ENCODE measurements at places on chromosomes 7 and 10. TPM values are rescaled to one million over a fixed set of nuclear protein-coding genes. Genes with fewer than 3 reads are reported as not detected.

GRCh38 chr7:28389504-28390395 is 22.6 kb upstream of the CREB5 start:
- DNase-seq = peak; percentile 71

DNA sequence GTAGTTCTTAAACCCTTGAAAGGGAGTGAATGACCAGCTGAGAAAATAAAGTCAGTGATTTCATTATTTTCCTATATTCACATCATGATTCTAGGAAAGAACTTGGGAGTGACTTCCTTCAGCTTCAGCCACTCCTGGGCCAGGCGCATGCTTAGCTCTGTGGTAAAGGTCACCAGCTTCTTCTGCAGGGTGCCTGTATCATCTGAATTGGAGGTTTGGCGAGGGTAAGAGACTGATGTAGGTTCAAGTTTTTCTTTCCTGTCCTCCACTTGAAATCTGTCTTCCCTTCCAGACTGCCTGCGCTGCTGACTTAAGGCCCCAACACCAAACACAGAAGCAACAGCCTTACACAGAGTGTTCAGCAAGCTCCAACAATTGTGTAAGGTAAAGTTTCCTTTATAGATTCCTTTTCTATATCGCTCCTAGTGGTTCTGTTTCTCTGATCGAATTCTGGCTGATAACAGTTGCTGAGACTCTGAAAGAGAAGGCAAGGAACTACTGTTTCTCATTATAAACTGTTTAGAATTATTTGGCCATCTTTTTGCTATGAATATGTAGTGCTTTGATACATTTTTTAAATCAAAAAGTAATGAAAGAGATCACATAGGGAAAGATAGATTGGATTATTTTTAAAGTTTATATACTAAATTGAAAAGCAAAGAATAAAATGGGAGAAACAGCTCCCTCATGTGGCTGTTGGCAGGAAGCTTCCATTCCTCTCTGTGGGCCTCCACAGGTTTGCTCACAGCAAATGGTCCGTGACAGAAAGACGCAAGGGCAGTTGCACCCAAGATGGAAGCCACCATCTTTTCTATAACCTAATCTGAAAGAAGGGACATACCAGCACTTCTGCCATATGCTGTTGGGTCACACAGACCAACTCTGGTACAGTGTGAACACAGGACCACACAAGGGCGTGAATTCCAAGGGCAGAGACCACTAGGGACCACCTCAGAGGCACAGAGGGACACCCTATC is 14.0 kb downstream of the GATAD1 start:
- peak; percentile 7 for DNase-seq

The GJD4 gene
- 0.17 TPM for polyA plus RNA-seq

The FAM237B gene
- 0.30 TPM for polyA plus RNA-seq

The PI4K2A gene
- polyA plus RNA-seq = 19.3 TPM

The GALNT17 gene
- 5.8 TPM for polyA plus RNA-seq

The ACSL5 gene
- polyA plus RNA-seq = 5.9 TPM

Data from left renal pelvis (tissue), 4 donors.